ENCODE measurements at places on chromosomes 4 and X.

- DNase-seq = no peak
Observed at GRCh38 chrX:465418-466215, 78.9 kb upstream of the PPP2R3B start.

DNA sequence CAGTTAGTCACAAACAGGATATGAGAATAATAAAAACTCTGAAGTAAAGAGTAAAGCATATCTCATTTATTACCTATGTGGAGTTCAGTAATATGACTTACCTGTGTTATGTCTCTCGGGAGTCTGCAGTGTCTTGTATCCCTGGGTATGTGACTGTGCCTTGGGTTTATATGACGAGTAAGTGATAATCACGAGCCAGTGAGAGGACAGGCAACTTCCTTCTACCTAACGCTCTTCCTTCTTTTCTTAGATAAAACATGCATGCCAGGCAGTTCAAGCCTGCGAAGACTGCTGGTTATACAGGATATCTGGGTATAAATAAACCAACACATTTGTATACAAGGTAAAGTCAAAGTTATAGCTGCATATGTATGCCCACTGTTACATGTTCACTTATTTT is at the start of gene HPGDS:
Gene HPGDS, minus strand, starts transcription at position 143 of the 400 bp plus-strand sequence. CDS start 8,207 bp downstream, outside the sequence.
- DNase-seq = no peak

DNA sequence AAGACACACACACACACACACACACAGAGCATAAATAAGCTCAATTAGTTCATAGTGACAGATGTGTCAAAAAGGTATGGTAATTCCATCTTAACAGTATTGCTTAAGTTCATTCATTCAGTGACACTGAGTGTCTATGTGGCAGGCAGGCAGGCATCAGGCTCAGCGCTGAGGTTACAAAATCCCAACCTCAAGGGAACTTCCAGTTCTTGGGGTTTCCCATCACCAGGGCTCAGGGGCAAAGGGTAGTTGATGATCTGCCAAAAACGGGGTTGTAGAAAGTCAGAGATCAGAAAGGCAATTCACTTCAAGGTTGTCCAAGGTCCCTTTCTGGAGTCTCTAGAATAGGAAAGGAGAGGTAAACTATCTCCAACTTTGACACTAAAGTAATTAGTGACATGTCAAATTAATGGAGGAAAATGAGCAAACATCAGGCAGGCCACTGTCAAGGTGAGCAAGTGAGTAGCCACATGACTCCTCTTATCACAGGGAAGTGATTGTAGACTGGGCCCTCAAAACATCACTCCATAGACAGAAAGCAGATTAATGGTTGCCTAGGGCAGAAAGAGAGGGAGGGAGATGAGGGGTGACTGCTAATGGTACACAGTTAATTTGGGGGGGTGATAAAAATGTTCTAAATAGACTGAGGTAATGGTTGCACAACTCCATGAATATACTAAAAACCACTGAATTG is 41.8 kb downstream of the GPC4 start:
- no peak for DNase-seq

DNA sequence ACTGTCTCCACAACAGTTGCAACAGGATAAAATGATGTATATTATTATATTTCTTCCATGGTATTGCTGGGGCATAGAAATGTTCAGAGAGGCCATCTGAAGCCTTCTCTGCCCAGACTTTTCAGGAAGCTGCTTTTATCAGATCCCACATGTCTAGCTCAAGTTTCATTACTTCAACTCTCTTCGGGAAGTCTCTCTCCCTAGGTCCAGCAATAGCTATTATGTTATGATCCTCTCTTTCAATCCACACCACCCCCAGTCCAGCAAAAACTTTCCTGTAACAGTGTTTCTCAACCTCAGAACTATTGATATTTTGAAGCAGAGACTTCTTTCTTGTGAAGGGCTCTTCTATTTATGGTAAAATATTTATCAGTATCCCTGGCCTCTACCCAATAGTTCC is 44.9 kb downstream of the CXCL1 start:
- no peak for DNase-seq

DNA sequence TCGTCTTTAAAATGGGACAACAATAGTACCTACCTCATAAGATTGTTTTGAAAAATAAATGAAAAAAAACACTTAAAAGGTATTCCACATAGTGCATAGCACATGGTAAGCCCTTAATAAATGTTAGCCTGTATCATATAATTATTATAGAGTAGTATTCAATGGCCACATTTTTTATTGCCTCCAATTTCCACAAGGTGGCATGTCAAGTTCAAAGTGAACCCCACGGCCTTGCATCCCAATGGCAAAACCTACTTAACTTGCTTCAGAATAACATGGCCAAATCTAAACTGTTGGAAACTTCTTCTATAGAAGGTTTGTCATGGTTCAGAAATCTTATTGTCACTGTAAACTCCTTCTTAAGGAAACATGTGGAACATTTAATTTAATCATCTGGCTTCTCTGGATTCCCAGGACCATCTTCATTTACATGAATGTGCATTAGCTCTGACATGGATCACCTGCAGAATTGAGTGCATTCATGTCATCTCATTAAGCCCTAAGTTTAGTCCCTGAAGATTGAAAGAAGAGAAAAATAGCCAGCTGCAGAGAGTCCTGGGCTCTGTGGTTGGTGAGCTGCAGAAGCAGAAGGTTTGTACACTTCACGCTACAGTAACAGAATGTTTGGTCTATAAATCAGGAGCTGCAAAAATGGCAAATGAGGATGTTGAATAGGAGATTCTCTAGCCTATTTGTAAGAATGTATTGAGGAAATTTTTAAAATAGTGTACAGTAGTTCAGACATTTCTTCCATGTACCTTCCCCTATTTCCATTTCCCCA is 61.0 kb downstream of the ANXA3 start:
- DNase-seq = peak; percentile 61
